IPS DF 6.9 (cell line): ENCODE measurements at places on chromosomes 2 and 18.

GRCh38 chr2:1935476-1935875 lies 191.2 kb upstream of the PXDN start:
- H3K4me1 ChIP-seq: no peaks in the 10 kb centered on the region
- no peaks in the 10 kb centered on the region for H3K36me3 ChIP-seq
- H3K4me3 ChIP-seq: no peak overlapping the region
- no peaks in the 10 kb centered on the region for H3K27me3 ChIP-seq
- DNase-seq: no peak
- no peak overlapping the region for H3K27ac ChIP-seq

GRCh38 chr2:54371460-54372065 lies 84.6 kb upstream of the SPTBN1 start:
- DNase-seq: no peak
- no peaks in the 10 kb centered on the region for H3K4me1 ChIP-seq
- H3K36me3 ChIP-seq: no peaks in the 10 kb centered on the region
- no peaks in the 10 kb centered on the region for H3K27me3 ChIP-seq

GRCh38 chr2:30747206-30747605 lies 60.0 kb downstream of the CAPN13 start:
- no peaks in the 10 kb centered on the region for H3K4me1 ChIP-seq
- DNase-seq: no peak
- H3K27me3 ChIP-seq: no peaks in the 10 kb centered on the region
- no peak overlapping the region for H3K4me3 ChIP-seq

DNA sequence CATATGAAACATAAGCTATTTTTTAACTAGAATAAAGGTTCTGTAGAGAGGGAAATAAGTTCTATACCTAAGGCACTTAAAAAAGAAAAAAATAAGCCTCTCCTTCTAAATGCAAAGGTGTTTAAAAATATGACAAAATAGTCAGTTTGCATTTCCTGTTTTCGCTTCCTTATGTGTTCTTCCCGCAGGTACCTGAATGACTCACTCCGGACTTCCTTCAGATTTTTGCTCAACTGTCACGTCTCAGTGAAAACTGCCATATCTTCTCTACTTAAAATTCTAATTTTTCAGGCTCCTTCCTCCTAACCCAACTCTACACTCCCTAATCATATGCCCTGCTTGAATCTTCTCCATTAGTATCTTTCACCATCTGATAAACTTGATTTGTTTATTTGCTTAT lies 1333.1 kb downstream of the LRP1B start:
- H3K36me3 ChIP-seq: no peaks in the 10 kb centered on the region
- H3K4me3 ChIP-seq: no peak overlapping the region
- no peak overlapping the region for H3K27ac ChIP-seq
- DNase-seq: no peak

DNA sequence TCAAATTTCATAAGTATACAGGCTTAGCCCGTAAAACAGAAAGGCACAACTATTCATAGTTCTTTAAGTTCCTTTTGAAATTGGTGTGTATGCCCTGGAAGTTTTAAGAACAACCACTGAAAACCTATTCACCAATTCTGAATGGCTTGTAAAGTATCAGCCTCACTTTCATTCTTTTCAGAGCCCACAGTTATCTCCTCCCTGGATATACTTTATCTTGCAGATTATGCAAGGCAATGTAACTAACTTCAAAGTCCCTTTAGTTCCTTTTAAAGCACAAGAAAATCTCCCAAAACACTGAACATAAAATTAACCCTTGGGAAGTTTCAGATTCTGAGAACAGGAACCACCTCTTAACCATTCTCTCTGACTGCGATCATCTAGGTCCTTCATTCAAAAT lies 1.1 kb downstream of the STRN start:
- no peaks in the 10 kb centered on the region for H3K27me3 ChIP-seq
- H3K4me1 ChIP-seq: no peaks in the 10 kb centered on the region
- H3K36me3 ChIP-seq: no peaks in the 10 kb centered on the region

- H3K4me3 ChIP-seq: no peak overlapping the region
- no peak overlapping the region for H3K27ac ChIP-seq
- H3K27me3 ChIP-seq: no peaks in the 10 kb centered on the region
- peaks cover 2% of the 10 kb centered on the region; the same call in 1 of the 2 replicates for H3K36me3 ChIP-seq
Observed at GRCh38 chr2:239961662-239962613, 63.2 kb downstream of the NDUFA10 start.

DNA sequence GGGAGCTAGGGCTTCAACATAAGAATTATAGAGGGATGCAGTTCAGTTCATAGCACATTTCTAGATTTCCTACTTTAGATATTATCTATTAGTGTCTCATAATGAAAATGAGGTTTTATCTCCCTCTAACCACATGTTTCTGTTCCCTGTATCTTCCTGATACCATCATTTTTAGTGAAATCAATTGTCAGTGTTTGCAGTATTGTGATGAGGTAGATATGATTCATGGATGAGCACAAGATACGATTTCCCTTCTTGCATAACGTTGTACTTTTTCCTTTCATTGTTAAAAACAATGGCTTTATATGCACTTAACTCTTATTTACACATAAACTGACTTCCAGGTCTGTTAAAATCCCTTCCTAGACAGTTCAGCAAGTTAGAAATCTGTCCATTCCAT lies 211.4 kb downstream of the ZBTB7C start:
- no peak overlapping the region for H3K4me3 ChIP-seq
- H3K4me1 ChIP-seq: no peaks in the 10 kb centered on the region; the same call in 1 of the 2 replicates
- no peak for DNase-seq
- H3K27ac ChIP-seq: no peak overlapping the region

- no peak for DNase-seq
- no peaks in the 10 kb centered on the region for H3K4me1 ChIP-seq
- H3K4me3 ChIP-seq: no peak overlapping the region
- H3K27me3 ChIP-seq: no peaks in the 10 kb centered on the region
- H3K36me3 ChIP-seq: no peaks in the 10 kb centered on the region
- no peak overlapping the region for H3K27ac ChIP-seq
Observed at GRCh38 chr2:224601923-224602322, 16.8 kb upstream of the CUL3 start.

DNA sequence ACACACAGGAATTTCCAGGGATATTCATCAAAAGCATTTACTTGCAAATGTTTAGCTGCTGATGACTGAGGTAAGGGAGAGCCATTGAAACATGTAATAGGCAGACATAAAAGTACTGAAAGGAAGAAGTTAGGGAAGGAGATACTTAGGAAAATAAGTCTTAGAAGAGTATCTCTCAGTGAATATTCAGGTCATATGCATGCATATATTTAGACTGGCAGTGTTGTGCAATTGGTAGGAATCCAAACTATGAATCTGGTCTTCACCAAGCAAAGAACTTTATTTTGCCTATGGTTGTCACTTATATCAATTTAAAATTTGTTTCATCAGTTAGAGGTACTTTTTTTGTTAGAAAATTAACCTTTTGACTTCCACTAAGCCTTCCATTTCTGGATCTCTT lies 1490.7 kb downstream of the SUCLG1 start:
- H3K27ac ChIP-seq: no peak overlapping the region
- H3K4me3 ChIP-seq: no peak overlapping the region
- H3K4me1 ChIP-seq: no peaks in the 10 kb centered on the region
- no peak for DNase-seq
- no peaks in the 10 kb centered on the region for H3K27me3 ChIP-seq
- no peaks in the 10 kb centered on the region for H3K36me3 ChIP-seq

DNA sequence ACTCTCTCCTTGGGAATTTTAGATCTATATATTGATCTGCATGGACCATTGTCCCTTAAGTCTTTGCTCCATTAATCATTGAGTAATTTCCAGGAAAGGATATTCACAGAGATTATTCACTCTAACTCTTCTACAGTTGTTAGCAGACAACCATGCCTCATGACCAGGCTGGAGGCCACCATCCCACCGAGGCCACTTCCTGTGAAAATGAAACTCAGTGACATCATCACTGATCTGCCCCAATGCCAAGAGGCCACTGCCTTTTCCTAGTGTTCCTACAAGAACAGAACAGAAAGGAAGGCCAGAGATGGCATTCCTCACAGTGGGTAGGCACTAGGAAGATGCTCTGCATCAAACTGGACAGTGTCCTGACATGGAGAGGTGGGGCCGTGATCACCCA lies 161.3 kb downstream of the DTNA start:
- no peak for DNase-seq
- H3K36me3 ChIP-seq: no peaks in the 10 kb centered on the region
- H3K4me1 ChIP-seq: no peaks in the 10 kb centered on the region
- no peak overlapping the region for H3K27ac ChIP-seq

DNA sequence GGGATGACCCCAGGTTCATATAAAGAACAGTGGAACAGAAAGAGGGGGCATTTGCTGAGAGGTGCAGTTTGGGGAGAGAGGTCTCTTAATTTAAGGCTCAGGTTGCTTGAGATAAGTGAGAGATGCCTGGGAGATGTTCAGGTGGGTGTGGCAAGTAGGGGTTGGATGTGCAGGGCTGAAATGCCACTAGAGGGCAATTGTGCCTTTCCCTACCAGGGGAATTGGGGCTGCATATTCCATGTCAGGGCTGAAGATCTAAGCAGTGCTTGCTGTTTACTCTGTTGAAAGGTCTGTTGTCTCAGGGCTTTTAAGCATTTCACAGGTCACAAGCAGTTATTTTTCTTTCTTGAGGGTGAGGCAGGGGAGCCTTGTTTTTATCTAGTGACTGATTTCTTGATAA lies 7.8 kb downstream of the CCDC85A start:
- H3K27me3 ChIP-seq: peaks cover 7% of the 10 kb centered on the region
- DNase-seq: no peak
- no peak overlapping the region for H3K4me3 ChIP-seq

DNA sequence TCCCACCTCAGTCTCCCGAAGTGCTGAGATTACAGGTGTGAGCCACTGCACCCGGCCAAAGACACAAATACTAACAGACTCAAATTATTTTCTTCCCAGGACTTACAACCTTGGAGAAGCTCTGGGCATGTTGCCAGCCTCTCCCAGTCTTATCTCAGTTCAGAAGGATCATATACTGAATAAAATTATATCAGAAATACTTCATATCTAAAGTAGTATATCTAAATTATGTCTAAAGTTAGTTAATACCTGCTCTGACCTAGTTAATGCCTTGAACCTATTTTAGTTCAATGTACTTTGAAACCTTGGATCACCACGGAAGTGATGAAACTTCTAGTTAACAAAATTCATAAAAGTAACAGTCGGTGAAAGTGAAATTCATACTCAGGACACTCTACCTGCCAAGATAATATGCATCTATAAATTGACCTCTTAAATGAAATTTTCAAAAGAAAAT lies 34.4 kb upstream of the CYBRD1 start:
- no peak overlapping the region for H3K27ac ChIP-seq
- H3K4me1 ChIP-seq: peaks cover under 1% of the 10 kb centered on the region; the same call in 1 of the 2 replicates
- no peaks in the 10 kb centered on the region for H3K36me3 ChIP-seq
- no peaks in the 10 kb centered on the region for H3K27me3 ChIP-seq
- no peak for DNase-seq

DNA sequence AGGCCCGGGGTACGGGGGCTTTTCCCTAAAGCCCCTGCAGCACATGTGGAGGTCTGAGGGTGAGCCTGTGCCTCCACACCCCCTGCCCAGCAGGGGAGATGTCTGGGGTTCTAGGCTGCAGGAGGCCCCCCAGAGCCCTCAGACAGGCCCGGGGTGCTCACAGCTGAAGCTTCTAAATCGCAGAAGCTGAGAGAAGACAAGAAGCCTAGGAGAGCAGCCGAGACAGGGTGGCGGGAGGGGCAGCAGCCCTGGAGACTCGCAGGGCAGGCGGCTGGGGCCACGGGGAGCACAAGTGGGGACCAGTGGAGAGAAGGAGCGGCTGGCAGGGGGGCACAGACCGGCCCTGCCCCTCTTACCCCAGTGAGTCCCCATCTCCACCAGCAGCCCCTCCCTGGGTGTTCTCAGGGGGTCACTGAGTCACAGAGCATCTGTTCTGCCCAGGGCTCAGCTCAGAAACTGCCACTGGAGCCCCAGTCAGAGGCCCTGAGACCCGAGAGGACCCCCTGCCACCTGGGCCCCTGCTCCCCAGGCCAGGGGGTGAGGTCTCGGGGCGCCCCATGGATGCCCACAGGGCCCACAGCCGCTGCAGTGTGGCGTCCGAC lies 26.1 kb downstream of the GPC1 start:
- H3K4me3 ChIP-seq: no peak overlapping the region
- H3K36me3 ChIP-seq: peaks cover 9% of the 10 kb centered on the region
- H3K27ac ChIP-seq: no peak overlapping the region
- DNase-seq: no peak

DNA sequence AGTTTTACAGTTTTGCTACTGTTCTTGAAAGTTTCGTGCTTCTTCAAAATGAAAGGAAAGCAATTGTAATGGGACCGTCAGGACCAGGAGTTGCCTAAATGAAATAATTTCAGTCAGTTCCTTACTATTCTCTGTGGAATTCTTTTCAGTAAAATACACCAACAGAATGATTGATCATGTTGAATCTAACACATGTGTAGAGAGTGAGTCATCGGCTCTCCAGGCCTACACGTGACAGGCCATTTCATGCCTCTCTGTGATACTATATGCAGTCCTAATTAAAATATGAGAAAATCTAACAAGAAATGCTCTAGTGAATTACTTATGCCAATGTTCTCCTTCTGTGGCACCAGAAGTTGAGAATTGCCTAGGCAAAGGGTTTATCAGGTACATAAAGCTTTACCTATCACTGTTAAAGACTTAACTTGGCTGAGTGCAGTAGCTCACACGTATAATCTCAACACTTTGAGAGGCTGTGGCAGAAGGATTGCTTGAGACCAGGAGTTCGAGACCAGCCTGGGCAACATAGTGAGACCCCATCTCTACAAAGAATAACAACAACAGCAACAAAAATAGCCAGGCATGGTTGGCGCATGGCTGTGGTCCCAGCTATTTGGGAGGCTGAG lies 199.4 kb downstream of the LRRTM1 start:
- no peaks in the 10 kb centered on the region for H3K27me3 ChIP-seq
- H3K36me3 ChIP-seq: no peaks in the 10 kb centered on the region
- no peak overlapping the region for H3K4me3 ChIP-seq

DNA sequence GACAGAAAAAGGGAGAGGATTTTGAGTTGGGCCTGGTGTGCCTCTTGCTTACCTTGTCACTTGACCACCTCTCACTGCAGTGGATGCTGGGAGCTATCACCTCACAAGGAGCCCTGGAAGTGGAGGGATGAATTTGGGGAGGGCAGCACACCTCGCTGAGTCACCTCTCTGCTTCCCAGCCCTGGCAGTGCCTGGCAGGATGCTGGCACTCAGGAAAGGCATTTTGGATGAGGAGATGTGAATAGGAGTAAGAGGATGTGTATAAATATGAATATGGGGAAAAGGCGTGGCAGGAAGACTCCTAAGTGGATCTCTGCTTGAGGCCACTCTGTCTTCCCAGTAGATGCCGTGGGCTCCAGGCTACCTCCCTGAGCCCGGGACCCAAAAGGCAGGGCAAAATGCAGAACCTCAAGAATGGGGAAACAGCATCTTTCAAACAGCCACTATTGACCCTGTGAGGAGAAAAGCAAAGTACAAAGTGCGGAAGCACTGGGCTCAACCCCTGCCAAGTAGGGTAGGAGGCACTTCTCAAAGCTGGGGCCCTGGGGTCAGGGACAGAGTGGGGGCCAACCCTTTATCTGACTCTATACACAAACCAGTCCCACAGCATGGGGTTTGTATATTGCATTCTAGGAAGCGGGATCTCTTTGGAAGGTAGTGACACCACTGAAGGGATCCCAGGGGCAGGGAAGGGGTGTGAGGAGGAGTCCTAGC lies 164.5 kb upstream of the GLI2 start:
- H3K36me3 ChIP-seq: no peaks in the 10 kb centered on the region
- no peaks in the 10 kb centered on the region; the same call in 1 of the 2 replicates for H3K27me3 ChIP-seq
- peaks cover 2% of the 10 kb centered on the region; the same call in 1 of the 2 replicates for H3K4me1 ChIP-seq
- H3K27ac ChIP-seq: no peak overlapping the region
